ENCODE measurements at places on chromosomes 16 and 17.

DNA sequence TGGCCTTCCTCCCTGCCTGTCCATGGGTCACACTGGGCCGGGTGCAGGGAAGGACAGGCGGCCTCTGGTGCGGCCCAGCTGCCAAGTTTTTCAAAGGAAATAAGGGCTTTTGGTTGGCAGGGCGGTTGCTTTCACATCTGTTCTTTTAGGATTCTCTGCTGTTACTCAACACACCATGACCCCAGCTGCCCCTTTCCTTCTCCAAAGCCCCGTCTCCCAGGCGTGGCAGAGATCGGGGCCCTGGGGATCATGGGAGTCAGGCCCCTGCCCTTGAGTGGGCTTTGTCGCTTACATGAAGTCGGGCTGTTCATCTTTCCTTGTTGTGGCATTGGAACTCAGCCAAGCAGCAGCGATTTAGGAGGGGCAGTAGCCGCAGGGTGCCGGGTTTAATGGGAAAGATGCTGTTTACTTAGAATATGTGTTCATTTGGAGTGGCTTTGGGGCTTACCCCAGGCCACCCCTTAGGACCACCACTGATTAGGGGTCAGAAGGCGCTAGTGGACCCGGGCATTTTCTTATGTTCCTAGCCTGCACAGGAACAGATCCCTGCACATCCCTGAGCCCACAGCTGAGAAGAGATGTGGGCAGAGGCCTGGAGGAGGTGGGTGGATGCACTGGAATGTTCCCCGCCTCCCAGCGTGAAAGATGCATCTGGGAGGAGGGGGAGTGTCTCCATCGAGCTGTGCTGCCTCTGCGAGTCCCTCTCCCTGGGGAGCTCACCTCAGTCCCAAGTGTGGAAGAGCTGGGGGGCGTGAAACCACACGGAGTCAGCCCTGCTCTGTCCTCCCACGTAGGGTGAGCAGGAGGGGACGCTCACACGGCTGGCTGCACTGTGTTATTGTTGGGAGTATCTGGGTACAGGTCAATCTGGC lies 6.8 kb upstream of the ADCY7 start:
- no peak for DNase-seq
- peaks cover 4% of the 10 kb centered on the region for H3K27me3 ChIP-seq
- H3K27ac ChIP-seq: no peak overlapping the region
- H3K4me1 ChIP-seq: peaks cover 2% of the 10 kb centered on the region

- H3K36me3 ChIP-seq: no peaks in the 10 kb centered on the region
- no peaks in the 10 kb centered on the region for H3K4me1 ChIP-seq
- DNase-seq: no peak
- no peak overlapping the region for H3K27ac ChIP-seq
These were observed 67.9 kb upstream of the RPL38 start for GRCh38 chr17:74135391-74136167.

DNA sequence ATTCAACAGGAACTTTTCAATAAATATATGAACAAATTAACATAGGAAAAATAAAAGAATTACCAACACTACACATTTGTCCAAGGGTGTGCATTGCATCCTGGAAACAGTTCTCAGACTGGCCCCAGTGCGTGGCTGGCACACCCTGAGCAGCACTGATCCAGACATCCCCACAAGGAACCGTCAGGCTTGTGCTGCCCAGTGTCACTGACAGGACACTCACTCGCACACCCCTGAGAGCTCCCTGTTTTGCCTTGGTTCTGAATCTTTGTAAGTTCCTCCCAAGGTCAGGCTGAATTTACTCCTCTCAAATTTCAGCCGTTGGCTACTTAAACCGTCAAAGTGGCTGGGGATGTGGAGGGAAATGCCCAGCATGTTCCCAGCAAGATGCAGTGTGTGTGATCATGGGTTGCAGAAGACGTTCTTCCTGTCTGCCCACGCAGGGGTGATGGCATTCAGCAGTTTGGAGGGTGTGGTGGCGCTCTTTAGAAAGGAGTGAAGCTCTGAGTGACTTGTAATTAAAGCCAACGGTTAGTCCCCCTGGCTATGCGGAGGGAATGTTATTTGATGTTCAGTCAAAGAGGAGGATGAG lies 1.7 kb downstream of the MT2A start:
- no peaks in the 10 kb centered on the region for H3K27me3 ChIP-seq
- DNase-seq: peak; percentile 64
- H3K27ac ChIP-seq: peak overlapping the region; percentile 95
- no peaks in the 10 kb centered on the region for H3K36me3 ChIP-seq

- no peak overlapping the region for H3K4me3 ChIP-seq
- H3K27me3 ChIP-seq: no peaks in the 10 kb centered on the region
- peaks cover 20% of the 10 kb centered on the region for H3K36me3 ChIP-seq
- H3K4me1 ChIP-seq: no peaks in the 10 kb centered on the region
- no peak overlapping the region for H3K27ac ChIP-seq
- no peak for DNase-seq
These were observed 9.4 kb downstream of the TIGD7 start for GRCh38 chr16:3295783-3296182.

DNA sequence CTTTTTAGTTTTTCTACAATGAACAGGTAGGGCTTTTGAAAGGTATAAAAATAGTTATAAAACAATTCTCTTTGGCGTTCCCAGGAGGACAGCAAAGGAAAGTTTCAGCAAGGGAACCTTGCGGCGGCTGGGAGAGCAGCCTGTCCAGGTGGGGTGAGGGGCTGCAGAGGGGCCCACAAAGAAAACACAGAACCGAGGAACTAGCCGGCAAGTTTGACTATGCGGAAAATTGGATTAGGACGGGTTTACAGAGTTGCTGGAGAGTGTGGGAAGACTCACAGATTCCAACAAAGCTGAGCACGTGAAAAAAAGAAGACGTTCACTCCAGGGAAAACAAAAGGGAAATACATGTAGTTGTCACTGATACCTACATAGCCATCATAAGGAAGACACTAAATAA lies 40.2 kb upstream of the METTL16 start:
- H3K27me3 ChIP-seq: no peaks in the 10 kb centered on the region
- DNase-seq: no peak
- no peaks in the 10 kb centered on the region for H3K36me3 ChIP-seq
- no peak overlapping the region for H3K4me3 ChIP-seq

DNA sequence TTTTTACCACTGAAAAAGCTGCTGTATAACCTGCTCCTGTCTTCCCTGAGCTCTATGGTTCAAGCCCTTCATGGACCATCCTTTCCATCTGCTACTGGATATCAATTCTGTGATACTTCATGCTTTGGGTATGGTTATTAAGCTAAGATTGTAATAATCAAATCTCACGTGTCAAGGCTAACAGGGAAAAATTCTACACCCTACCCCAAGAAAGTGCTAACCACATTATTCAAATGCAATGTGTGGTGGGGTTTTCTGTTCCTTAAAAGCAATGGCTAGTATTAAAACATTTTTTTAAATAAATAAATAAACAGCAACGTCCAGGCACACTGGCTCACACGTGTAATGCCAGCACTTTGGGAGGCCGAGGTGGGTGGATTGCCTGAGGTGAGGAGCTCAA lies 65.9 kb downstream of the SPAG9 start:
- no peak overlapping the region for H3K27ac ChIP-seq
- no peaks in the 10 kb centered on the region for H3K36me3 ChIP-seq
- H3K4me1 ChIP-seq: no peaks in the 10 kb centered on the region
- H3K4me3 ChIP-seq: no peak overlapping the region
- no peaks in the 10 kb centered on the region for H3K27me3 ChIP-seq

- H3K36me3 ChIP-seq: no peaks in the 10 kb centered on the region
- H3K4me1 ChIP-seq: peaks cover 11% of the 10 kb centered on the region
- DNase-seq: no peak
- no peak within 1 kb of the TSS for H3K27ac ChIP-seq
- H3K27me3 ChIP-seq: peaks cover 50% of the 10 kb centered on the region
These were observed at the start of gene SHISA9 for GRCh38 chr16:12901597-12902461. SHISA9 (plus strand) TSS chr16:12901598.

DNA sequence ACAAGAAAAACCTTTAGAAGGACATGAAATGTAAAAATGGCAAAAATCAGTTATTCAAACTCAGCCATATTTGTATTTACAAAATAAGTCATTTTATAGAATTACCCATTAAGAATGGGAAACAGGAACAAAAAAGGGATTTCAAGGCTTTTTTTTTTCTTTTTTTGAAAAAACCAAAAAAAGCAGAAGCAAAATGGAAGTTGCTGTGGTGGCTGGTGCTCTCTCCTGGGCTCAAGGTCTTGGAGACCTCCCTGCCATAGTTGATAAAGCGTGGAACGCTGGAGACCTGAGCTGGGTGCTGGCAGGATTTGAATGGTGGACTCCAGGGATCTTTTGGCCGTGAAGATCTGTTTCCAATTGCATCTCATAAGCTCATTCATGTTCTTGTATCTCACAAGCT lies 3.1 kb downstream of the PLCG2 start:
- H3K4me3 ChIP-seq: no peak overlapping the region
- H3K4me1 ChIP-seq: no peaks in the 10 kb centered on the region
- H3K27me3 ChIP-seq: peaks cover 27% of the 10 kb centered on the region
- DNase-seq: no peak
- no peaks in the 10 kb centered on the region for H3K36me3 ChIP-seq
- H3K27ac ChIP-seq: no peak overlapping the region

GRCh38 chr17:77475016-77475976 lies 334.5 kb downstream of the SEC14L1 start:
- no peak overlapping the region for H3K4me3 ChIP-seq
- DNase-seq: peak; percentile 47
- peaks cover 100% of the 10 kb centered on the region for H3K4me1 ChIP-seq
- peak overlapping the region; percentile 65 for H3K27ac ChIP-seq

DNA sequence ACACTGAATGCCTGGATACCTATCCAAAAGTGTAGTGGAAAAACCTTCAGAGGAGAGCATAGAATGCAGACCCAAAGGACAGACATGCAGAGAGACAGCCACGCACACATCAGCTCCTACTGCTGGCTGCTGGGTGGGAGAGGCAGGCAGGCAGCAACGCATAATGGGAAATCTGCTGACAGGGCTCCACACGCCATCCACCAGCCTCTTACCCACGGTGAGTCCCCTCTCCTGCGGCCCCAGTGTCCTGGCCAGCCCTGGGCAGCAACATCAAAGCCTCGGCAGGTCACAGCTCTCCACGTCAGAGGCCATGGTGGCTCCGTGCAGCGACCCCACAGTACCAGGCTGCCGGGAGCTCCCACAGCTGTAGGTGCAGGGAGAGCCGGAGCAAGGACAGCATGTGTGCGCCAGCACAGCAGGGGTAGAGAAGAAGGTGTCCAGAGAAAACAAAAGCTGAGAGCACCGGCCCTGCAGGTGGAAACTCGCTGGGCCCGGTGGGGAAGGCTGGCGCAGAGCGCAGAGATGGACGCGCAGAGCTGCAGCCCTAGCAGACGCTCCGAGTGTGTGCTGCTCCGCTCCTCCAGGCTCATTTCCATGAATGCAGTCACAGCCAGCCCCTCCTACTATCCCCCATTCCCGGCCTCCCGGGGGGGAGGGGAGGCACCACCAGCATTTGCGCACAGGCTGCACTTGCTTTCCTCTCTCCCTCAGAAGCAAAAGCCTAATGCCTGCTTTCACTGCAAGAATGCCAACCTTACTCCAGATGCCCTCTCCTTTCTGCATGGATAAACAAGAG lies 58.9 kb downstream of the CYTH1 start:
- no peak for DNase-seq
- H3K27ac ChIP-seq: peak overlapping the region; percentile 53
- H3K4me1 ChIP-seq: peaks cover 97% of the 10 kb centered on the region
- H3K27me3 ChIP-seq: no peaks in the 10 kb centered on the region
- peaks cover 29% of the 10 kb centered on the region for H3K36me3 ChIP-seq
- H3K4me3 ChIP-seq: peak overlapping the region; percentile 30

- H3K4me3 ChIP-seq: no peak overlapping the region
- no peaks in the 10 kb centered on the region for H3K27me3 ChIP-seq
- H3K36me3 ChIP-seq: no peaks in the 10 kb centered on the region
These were observed 14.2 kb upstream of the MSI2 start for GRCh38 chr17:57242148-57242547.

DNA sequence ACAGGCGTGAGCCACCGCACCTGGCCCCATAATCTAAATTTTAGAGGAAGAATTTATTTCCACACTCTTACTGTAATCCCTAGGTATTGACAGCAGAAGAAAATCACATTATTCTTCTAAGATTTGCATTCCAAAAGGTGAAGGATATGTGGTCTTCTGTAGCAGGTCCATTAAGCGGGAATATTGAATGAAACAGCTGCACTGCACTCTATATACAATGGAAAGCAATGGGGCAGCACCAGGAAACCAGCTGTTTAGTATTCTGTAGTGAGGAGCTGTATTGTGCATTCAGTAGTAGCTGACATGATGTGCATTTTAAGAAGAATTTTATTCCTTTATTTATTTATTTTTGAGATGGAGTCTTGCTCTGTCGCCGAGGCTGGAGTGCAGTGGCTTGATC lies 49.6 kb downstream of the PSMD12 start:
- H3K27me3 ChIP-seq: peaks cover 7% of the 10 kb centered on the region
- no peak for DNase-seq
- no peaks in the 10 kb centered on the region for H3K4me1 ChIP-seq
- no peak overlapping the region for H3K4me3 ChIP-seq

DNA sequence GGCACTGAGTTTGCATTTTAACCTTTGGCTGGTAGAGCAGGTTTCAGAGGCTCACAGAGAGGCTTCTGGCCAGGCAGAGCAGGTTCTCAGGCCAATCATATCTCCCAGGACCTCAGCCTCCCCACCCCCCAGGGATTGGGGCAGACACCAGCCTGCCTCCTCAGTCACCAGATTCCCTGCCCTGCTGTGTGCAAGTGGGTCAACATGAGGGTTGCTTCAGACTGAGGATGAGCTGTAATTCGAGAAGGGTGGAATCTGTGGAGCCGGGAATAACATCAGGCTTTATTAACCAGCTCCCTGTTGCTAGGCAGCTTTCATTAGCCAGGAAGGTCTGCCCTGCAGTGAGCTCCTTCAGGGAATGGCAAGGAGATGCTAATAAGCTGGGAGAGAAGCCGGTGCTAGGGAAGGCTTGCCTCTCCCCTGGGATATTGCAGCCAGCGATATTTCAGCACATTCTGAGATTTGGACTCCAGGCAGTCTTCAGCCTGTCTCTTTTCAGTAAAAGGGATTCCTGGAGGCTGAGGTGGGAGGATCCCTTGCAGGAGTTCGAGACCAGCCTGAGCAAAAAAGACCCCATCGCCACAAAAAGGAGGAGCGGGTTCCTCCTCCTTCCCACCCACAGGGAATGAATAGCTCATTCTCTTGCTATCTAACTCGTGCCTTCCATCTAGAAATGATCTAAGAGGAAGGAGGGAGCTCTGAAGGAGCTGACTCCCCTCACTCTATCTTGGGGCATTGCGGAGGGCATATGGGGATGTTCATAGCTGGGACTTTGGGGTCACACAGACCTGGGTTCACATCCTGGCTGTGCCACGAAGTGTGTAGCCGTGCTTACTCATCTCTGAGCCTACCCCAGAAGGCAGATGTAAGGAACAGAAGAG lies 10.7 kb downstream of the SGSM2 start:
- no peak overlapping the region for H3K27ac ChIP-seq
- no peak for DNase-seq
- H3K4me3 ChIP-seq: no peak overlapping the region
- no peaks in the 10 kb centered on the region for H3K27me3 ChIP-seq
- peaks cover 10% of the 10 kb centered on the region for H3K36me3 ChIP-seq

GRCh38 chr16:81523387-81524115 lies 78.9 kb downstream of the CMIP start:
- DNase-seq: no peak
- no peaks in the 10 kb centered on the region for H3K27me3 ChIP-seq
- no peaks in the 10 kb centered on the region for H3K4me1 ChIP-seq
- H3K4me3 ChIP-seq: no peak overlapping the region
- peak overlapping the region; percentile 95 for H3K27ac ChIP-seq

All from T-cell (primary cell).